COR-L47 (cell line): ENCODE measurements at places on chromosomes 2 and 18.

GRCh38 chr18:35386600-35387100, 9.5 kb upstream of the ZNF396 start:
- DNase-seq, result peak; percentile 69

GRCh38 chr2:66563473-66563872, 128.5 kb downstream of the MEIS1 start:
- no peak for DNase-seq

DNA sequence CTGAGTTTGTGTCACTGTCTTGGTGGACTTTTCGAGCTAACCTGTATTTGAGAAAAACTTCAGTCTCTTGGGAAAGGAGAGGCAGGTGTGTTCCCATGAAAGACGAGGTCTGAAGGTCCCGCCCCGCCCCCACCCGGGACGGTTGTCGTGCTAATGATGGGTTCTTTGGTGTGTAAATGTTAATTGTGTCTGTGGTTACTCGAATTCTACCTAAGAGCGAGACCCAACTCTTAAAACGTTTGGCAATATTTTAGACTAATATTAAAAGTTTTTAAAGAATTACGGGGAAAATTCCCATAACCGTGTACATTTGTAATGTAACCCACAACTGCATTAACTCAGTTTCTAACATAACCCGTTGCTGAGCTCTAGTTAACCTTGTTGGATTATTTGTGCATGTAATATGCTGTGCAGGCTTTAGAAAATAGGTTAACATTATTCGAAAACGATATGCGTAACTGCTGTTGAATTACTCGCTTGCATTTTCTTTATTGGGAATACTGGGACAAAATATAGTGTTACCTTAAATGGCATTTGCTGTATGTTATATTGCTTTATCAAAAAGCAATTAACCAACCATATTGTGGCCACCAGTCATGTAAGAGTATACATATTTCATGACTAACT, 833 bp downstream of the EPB41L5 start:
- no peak for DNase-seq

GRCh38 chr2:50215736-50216135, 816.2 kb downstream of the NRXN1 start:
- no peak for DNase-seq

DNA sequence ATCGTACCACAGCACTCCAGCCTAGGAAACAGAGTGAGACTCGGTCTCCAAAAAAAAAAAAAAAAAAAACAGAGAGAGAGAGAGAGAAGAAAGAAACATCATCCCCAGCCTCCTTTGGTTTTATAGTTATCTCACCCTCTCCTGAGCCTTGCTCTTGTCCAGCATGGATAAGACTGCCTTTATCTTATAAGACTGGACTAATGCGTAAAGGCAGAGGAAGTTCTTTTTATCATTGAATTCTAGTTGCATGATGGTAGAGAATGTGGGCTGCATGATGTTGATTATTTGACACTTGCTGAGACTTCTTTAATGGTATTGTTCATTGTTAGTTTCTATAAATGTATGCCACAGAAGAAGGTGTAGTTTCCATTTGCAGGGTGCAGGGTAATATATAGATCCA, 124.4 kb downstream of the ZBTB7C start:
- DNase-seq, result no peak

- no peak for DNase-seq
Observed at GRCh38 chr2:121513597-121514333, 16.9 kb upstream of the RNU4ATAC start.

GRCh38 chr2:239015901-239016675, 168.2 kb downstream of the TWIST2 start:
- no peak for DNase-seq
